Stimulated activated CD4-positive, alpha-beta T cell treated with anti-CD3 and anti-CD28 coated beads, Interleukin-15, amount 100 ng/mL, for 1 hour (primary cell): ENCODE measurements at places on chromosomes 7 and 10.

- DNase-seq, result peak; percentile 24
These were observed 64.4 kb downstream of the BPGM start for GRCh38 chr7:134710854-134711624.

GRCh38 chr7:28517606-28518005 is 105.3 kb downstream of the CREB5 start:
- DNase-seq, result no peak

- no peak for DNase-seq
These were observed 209.2 kb downstream of the C7orf25 start for GRCh38 chr7:42702647-42703046.

DNA sequence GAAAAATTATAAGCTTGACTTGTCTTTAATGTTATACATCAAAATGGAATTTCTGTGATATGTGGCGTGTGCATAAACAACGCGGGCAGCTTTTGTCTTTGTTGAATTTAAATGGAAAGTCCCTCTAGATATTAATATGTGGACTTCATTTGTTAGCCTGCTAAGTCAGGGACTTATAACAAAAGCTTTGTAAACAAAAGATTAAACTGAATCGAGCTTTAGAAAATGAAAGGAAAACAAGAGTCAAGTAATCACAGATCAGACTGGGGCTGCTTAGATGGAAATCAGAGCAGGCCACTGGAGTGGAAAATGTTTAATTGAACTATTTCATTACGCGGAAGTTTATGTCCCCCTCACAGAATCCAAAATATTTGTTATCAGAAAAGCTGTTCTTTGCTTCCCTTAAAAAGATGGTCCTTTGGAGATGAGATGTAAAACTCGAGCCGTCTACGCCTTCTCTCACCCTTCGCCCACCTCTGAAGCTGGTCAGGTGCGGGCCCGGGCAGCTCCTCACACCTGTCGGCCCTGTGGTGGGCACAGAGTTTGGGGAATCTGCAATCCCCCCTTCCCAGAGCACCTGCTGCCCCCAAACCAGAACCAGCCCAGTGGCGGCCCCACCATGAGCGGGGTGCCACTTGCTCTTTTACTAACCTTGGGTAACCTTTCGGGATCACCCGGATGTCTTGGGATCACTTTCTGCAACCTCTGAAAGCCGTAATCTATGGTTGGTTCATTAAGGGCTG is 116.2 kb downstream of the EBF3 start:
- no peak for DNase-seq

- DNase-seq, result no peak
These were observed 149.5 kb upstream of the SVIL start for GRCh38 chr10:29784175-29784773.

DNA sequence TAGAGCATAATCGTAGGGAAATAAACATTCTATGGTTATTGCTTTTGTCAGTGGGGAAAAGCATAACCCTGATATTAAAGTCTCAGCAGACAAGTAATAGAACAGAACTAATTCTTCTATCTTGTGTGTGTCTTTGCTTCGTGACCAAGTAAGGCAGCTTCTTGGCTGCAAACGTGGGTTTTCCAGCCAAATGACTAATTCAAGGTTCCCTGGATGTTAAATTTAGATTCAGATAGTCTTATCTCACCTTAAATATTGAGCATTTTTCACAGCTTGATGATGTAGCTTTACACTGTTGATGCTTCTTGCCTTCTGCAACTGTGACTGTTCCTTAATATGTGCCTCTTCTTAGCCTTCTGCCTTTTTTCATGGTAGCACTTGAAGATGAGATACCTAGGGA is 113.0 kb downstream of the EXOC4 start:
- no peak for DNase-seq

DNA sequence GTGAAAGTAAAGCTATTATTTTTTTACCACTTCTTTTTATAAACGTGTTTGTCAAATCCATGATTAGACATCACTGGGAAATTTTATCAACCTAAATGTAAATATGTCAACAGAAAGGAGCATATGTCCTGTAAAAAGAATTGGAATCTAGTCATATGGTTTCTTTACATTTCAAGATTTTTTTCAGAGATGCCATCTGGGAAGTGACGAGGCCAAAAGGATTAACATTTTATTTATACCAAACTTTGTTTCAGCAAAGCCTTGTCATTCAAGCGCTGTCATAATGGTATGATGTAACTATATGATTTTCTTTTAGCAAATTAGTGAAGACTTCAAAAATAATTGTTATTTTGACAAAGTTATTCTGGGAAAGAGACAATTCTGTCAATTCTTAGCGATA is 117.3 kb downstream of the SEMA3A start:
- no peak for DNase-seq

DNA sequence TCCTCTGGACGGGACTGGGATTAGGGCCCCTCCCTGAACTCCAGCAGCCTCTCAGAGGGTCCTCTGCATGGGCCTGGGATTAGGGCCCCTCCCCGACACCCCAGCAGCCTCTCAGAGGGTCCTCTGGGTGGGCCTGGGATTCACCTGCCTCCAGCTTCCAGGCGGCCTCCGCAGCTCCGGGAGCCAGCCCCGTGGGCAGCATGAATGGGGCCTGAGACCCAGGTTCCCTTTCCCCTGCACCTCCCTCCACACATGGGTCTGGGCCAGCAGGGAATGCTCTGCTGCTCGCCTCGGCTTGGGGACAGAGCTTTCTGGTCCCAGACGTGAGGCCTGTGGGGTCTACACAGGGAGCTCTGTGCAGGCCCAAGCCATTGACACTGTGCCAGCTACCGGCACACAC is 5.5 kb downstream of the TUBGCP2 start:
- DNase-seq, result no peak

DNA sequence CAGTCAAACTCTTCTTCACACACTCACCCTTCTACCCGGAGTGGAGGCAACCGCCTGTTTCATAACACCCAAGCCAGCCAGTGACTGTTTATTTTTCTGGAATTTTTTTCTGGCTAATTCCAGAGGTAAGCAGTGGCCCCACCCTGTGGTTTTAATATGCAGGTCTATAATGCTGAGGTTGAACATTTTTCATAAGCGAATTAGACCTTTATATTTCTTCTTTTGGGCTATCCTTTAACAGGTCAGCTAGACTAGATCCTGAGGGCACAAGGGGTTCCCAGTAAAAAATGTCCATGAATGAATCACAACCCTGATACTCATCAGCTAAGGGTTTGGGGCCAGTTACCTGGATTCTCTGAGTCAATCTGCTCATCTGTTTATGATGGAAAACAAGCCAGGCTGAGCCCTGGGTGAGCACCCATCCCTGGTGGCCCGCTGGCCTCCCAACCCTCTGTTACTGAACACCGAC is 76.2 kb downstream of the GRB10 start:
- DNase-seq, result no peak

DNA sequence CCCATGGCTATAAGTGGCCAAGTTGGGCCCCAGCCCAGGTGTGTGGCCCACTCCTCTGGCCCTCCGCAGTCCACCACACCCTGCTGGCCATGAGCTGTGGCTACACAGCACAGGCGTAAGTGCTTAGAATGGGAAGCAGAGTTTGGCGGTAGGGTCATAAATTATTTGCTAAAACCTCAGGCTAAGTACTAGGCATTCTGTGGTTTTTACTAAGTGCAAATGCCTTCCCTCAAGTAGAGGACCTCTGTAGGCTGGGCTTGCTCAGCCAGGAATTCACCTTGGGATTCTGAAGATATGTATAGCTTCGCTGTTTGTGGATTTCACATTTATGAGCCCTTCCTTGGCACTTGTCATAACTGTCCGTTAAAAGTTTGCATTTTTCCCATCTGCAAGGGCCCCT is 44.8 kb upstream of the LOXL4 start:
- no peak for DNase-seq

- DNase-seq, result no peak
These were observed 215.4 kb downstream of the CCDC7 start for GRCh38 chr10:32661346-32661745.

GRCh38 chr7:26534649-26535482 is 243.2 kb downstream of the SNX10 start:
- DNase-seq, result no peak

GRCh38 chr7:29937132-29937531 is 52.5 kb downstream of the SCRN1 start:
- no peak for DNase-seq

- DNase-seq, result no peak
These were observed 14.6 kb upstream of the ZEB1 start for GRCh38 chr10:31304291-31304970.

DNA sequence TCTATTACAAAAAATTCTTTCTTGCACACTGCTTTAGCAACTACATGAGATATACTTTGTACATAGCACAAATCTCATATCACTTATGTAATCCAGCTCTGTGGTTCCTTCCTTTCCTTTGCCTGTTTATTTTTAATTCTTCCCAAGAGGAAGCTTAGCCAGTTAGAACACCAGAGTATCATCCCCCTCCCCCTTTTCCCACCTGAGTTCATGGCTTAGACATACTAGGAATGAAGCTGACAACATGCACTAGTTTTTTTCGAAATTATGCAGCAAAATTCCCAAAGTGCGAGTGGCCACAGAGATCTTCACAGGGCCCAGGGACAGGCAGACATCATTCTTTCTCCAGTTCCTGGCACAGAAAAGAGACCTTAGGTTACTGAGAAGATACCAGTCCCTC is 17.8 kb downstream of the CAV1 start:
- no peak for DNase-seq

- DNase-seq, result no peak
These were observed 1.8 kb downstream of the INPP5A start for GRCh38 chr10:132539431-132539839.

DNA sequence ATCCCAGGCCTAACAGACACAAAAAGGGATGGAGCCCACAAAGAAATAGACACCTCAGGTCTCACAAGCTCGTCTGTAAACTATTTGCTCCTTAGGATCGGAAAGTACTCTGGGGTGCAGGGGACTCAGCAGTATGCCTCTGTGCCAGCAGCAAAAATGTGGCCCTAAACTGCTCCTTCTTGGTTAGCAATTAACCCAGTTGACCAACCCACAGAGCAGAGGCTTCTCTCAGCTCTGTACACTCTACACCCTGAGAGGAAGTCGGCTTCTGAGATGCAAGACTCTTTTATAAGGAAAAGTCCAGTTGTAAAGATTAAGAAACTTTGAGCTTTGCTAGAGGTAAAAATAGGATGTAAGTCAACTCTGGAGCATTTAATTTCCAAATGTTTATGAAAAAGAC is 156.3 kb upstream of the PRSS58 start:
- no peak for DNase-seq

GRCh38 chr10:35006836-35007235 is 83.3 kb downstream of the CUL2 start:
- no peak for DNase-seq

DNA sequence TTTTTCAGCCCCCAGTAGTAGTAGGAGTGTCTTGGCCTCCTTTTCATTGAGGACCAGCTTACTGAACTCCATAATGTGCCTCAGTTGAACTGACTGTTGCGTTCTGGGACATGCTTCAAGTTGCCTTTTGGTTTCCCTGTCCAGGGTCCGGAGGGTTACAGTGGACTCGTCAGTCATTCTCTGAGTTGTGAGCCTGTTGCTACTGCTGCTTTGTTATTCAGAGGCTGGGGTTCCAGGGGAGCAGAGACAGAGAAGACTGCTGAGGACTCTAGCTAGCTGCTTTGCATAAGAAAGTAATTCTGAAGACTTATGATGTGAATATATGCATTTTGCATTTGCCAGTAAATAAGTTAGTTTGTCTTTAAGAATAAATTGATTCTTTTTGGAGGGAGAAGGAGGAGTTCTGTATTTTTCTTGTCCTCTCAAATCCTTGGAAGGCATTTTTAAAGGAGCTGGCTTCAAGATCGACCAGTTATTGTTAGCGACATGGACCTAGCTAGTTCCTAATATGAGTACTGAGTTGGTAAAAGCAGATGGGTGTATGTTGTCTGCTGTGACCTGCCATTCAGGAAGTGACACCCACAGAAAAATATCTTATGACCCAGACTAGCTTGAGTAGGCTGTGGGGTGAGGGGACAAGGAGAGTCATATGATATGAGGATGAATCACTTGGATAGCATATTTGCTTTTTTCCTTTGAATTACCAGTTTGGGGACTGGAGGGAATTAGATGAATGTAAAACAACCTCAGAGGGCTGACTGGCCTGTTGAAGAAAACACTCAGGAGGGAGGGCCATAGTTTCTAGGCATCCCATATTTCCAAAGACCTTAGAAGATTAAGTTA is 8.3 kb downstream of the PI4K2A start:
- DNase-seq, result no peak

DNA sequence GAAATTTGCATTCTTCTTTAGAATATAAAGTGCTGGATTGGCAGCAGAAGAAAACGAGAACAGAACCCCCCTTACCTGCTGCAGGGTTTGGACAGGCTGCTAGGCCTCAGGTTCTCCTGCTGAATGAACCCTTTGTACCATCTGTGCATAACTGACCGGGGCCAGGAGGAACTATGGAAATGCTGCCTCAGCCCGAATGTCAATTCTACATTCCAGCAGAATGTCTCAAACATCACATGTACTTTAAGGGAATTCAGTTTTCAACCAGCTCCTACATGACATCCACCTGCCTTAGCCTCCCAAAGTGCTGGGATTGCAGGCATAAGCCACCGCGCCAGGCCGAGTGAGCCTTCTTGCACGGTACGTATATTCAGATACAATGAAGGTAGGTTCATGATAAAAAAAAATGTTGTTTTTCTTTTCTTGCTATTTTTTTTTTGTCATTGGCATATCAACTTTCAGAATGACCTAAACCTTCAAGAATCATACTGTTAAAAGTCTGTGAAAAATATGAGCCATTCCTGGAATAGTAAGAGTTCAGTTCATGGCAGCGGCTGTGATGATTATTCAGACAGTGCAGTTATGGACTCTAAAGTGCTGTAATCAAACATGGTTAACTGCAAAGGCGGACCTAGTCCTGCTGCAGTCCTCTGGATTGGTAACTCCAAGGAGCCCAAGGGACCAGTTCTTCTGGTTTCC is 84.4 kb upstream of the TNS3 start:
- no peak for DNase-seq

DNA sequence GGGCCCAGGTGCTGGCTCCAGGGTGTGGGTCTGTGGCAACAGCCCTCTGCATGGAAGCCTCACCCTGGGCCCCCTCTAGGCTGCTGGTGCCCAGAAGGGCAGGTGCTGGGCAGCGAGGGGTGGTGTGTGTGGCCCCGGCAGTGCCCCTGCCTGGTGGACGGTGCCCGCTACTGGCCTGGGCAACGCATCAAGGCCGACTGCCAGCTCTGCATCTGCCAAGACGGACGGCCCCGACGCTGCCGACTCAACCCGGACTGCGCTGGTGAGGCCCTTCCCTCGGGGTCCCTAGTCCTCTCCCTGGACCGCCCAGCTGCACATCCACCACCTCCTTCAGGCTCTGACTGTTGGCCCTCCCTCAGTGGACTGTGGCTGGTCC is 18.8 kb upstream of the ZNF467 start:
- DNase-seq, result no peak

- DNase-seq, result no peak
These were observed 81.6 kb upstream of the PFKP start for GRCh38 chr10:2985729-2986232.

GRCh38 chr7:150631866-150632864 is at the start of gene GIMAP6:
Gene GIMAP6, minus strand, starts transcription at chr7:150632385. Its CDS starts 2,243 bp downstream, at chr7:150630142.
- DNase-seq, result peak; percentile 14

DNA sequence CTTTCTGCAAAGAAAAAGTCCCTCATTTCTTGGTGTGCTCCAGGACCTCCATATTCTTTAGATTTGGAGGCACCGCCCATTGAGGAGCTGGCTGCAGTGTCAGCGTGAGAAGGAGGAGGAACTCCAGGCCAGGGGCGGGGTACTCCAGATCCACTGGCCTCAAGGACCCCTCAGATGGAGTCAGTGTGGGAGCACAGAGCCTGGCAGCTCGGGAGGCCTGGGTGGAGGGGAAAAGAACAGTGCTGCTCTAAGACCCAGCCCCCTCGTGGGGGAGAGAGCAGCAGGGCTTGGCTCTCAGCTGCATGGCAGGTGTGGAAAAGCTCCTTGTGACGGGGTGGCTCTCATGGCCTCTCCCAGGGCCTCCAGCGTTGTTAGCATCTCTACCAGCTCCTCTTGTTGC is 70.5 kb downstream of the ITGB1 start:
- no peak for DNase-seq

- DNase-seq, result no peak
These were observed 262.0 kb downstream of the GLI3 start for GRCh38 chr7:41974870-41975557.
